ENCODE measurements at places on chromosomes 1 and 21.

- DNase-seq = no peak
Observed at GRCh38 chr1:160103658-160104408, 5.4 kb upstream of the IGSF8 start.

GRCh38 chr1:43512133-43512532 lies 18.6 kb upstream of the PTPRF start:
- no peak for DNase-seq

GRCh38 chr1:162386292-162387225 lies 5.0 kb downstream of the C1orf226 start:
- no peak for DNase-seq

GRCh38 chr1:156001662-156002171 lies 19.0 kb downstream of the SSR2 start:
- no peak for DNase-seq

DNA sequence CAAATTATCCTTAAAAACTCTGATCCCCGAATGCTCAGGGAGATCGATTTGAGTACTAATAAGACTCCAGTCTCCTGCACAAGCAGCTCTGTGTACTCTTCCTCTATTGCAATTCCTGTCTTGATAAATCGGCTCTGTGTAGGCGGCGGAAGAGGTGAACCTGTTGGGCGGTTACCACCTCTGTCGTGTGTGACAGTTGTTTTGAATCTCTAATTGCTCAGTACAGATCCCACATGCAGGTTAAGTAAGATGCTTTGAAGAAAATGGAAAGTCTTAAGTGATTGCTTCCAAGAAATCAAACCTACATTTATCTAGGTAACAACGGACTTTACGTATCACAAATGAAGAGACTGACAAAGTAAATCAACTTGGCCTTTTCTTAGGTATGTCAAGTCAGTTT lies 35.5 kb downstream of the COA6 start:
- DNase-seq = peak; percentile 88
